ENCODE measurements at places on chromosomes 4 and X. TPM values are rescaled to one million over a fixed set of nuclear protein-coding genes. Genes with fewer than 3 reads are reported as not detected.

GRCh38 chr4:94274912-94275311, 67.2 kb downstream of the SMARCAD1 start:
- peaks cover 51% of the 10 kb centered on the region for H3K36me3 ChIP-seq
- peaks cover 9% of the 10 kb centered on the region for H3K4me1 ChIP-seq
- H3K27me3 ChIP-seq: no peaks in the 10 kb centered on the region
- DNase-seq: no peak
- H3K4me3 ChIP-seq: no peak overlapping the region
- H3K27ac ChIP-seq: no peak overlapping the region

GRCh38 chrX:69022430-69022829, 142.8 kb downstream of the PJA1 start:
- no peaks in the 10 kb centered on the region for H3K4me1 ChIP-seq
- H3K4me3 ChIP-seq: no peak overlapping the region
- no peak overlapping the region for H3K27ac ChIP-seq
- no peak for DNase-seq

PIGA gene
- 40.6 TPM for total RNA-seq

GRCh38 chrX:38561951-38562719, 793 bp downstream of the TSPAN7 start:
- no peaks in the 10 kb centered on the region for H3K36me3 ChIP-seq
- peak overlapping the region; percentile 70 for H3K4me3 ChIP-seq
- H3K4me1 ChIP-seq: peaks cover 2% of the 10 kb centered on the region
- no peak for DNase-seq
- peaks cover 22% of the 10 kb centered on the region for H3K27me3 ChIP-seq
- no peak overlapping the region for H3K27ac ChIP-seq

- H3K4me3 ChIP-seq: no peak overlapping the region
- H3K36me3 ChIP-seq: no peaks in the 10 kb centered on the region
- H3K27me3 ChIP-seq: peaks cover 2% of the 10 kb centered on the region
- H3K4me1 ChIP-seq: no peaks in the 10 kb centered on the region
These were observed 12.0 kb upstream of the EXOC1L start for GRCh38 chr4:55807556-55807955.
